ENCODE measurements at places on chromosomes 12 and 14.

DNA sequence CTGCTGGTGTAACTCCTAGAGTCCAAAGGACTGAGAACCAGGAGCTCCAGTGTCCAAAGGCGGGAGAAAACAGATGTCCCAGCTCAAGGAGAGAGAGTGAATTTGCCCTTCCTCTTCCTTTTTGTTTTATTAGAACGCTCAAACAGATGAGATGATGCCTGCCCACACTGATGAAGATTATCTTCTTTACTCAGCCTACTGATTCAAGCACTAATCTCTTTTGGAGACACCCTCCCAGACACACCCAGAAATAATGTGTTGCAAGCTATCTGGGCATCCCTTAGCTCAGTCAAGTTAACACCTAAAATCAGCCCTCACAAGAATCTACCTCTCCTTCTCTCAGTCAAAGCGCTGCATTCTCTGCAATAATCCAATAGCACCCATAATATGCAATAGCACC lies 78.2 kb upstream of the BCL2L14 start:
- no peak for DNase-seq

DNA sequence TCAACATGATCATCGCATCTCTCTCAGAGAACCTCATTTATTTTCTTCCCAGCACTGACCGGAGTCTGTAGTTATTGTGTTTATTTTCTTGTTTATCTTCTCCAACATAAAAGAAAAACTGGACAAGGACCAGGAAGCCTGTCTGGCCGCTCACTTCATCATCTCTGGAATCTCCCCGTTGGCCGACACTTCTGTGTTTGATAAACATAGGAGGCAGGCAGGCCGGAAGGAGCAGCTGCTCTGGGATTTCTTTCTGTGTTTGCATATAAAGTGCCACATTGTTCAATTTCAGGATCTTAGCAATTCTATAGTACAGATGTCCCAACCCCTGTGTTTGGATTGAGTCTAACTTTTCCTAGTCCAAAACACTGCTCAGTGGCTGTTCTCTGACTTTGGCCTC lies 53.3 kb downstream of the ACACB start:
- no peak for DNase-seq

- no peak for DNase-seq
Measured at GRCh38 chr12:12221560-12221959, 45.3 kb downstream of the LRP6 start.

- no peak for DNase-seq
Measured at GRCh38 chr12:132046561-132046960, 96.8 kb downstream of the EP400 start.

GRCh38 chr12:101490286-101490920 lies 15.3 kb downstream of the SPIC start:
- no peak for DNase-seq

- DNase-seq = no peak
Measured at GRCh38 chr14:74504874-74505720, 11.5 kb downstream of the ISCA2 start.

DNA sequence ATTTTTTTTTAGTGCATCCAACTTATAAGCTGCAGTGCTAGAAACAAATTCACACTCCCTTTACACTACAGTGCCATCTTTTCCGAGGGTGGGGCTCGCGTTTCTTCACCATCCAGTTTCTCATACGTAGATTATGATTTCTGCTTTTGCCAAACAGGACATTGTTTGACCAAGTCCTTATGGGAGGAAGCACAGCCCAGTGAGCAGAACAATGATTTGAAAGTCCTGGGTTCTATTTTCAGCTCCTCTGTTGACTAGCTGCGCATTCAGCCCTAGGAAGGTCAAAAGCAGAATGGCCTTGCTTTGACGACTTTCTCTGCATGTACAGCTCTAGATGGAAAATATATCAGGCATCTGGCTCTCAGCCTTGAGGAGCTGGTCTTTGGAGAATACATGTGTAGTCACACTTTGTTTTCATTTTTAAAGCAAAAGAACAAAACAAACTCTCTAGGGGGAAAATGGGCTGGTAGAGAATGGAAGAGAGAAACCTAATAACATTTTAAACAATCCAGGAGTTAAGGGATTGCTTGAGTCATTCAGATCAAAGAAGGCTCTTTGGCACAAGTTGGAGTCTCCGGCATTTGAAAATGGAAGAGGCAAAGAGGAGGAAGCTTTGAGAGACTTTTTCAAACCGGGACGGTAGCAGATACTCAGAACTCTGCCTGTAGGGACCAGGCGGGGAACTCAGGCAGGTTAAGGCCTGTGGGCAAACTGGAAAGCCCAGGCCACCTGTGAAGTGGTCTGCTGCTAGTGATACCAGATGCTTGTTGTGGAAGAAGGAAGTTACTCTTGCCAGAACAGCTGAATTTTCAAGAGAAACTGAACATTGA lies 257.3 kb upstream of the PLEKHG7 start:
- DNase-seq = peak; percentile 87

GRCh38 chr12:85057370-85057963 lies 21.3 kb downstream of the LRRIQ1 start:
- DNase-seq = peak; percentile 21

- no peak for DNase-seq
Measured at GRCh38 chr12:105910030-105910429, 228.7 kb downstream of the NUAK1 start.

GRCh38 chr12:64390275-64390851 lies at the start of gene C12orf56:
Gene C12orf56, minus strand, starts transcription at chr12:64390758. Its CDS starts 193 bp downstream, at chr12:64390565.
- DNase-seq = no peak

- no peak for DNase-seq
Measured at GRCh38 chr14:50545618-50546017, 13.2 kb upstream of the MAP4K5 start.

GRCh38 chr12:53453953-53454640 lies 2.2 kb downstream of the PCBP2 start:
- DNase-seq = no peak

GRCh38 chr12:120698665-120699064 lies 11.6 kb upstream of the UNC119B start:
- DNase-seq = no peak

DNA sequence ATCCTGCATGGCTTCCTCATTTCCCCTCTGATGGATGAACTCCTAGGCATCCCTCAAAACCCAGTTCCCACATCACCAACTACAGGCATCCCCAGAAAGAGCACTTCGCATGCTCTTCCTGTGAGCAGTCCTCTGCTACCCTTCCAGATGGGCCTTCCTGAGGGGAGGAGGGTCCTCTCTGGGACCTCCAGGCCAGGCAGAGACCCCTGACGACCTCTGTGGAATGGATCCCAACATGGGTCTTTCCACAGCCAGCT lies 1.9 kb downstream of the AKT1 start:
- DNase-seq = no peak

DNA sequence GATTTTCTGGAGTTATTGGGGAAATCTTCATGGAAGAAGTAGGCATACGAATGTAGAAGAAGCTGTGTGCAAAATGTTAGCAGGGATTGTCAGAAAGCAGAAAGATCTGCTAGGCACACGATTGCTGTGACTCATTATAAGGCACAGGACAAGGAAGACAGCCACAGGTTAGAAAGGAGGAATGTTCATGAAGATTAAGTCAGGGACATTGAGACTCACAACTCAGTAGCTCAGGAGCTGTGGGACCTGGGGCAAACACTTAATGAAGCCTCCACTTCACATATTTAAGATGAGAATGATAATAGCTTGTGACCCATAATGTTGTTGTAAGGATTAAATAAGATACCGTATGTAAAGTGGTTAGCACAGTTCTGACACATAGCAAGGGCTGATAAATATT lies 26.6 kb upstream of the RTRAF start:
- no peak for DNase-seq

DNA sequence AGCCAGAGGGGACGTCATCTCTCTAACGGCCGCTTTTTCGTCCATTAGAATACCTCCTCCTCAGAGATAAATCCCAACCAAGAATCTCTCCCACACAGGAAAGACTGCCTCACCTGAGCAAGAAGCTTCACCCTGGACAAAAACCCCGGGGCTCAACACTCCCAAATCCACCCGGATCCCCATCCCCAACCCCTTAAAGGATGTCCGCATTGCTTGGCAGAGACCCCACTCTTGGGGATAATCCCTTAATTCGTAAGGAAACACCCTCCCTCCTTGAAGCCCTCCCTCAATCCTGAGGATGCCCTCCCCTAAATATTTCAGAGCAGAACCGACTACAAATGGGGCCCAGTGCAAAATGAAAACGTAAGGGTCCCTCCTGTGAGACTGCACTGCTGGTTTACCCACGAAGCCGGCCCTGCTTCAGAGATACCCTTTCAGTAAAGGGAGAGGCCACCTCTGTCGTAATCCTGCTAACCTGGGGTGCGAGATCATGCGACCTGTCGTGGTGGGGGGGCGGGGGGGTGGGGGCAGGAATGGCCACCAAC lies 655 bp upstream of the DYNLL1 start:
- no peak for DNase-seq

- no peak for DNase-seq
Measured at GRCh38 chr12:69885658-69886057, 60.6 kb downstream of the MYRFL start.

DNA sequence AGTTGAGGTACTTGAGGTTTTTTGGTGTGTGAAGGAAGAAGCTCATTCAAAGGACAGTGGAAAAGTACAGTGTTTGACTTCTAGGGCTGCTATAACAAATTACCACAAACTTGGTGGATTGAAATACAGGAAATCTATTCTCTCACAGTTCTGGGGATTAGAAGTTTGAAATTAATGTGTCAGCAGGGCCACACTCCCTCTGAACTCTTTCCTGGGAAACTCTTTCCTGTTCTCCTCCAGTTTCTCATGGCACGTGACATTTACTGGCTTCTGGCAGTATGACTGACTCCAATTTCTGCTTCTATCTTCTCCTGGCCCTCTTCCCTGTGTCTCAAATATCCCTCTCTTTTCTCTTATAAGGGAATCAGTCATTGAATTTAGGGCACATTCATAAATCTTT lies 160.2 kb downstream of the CCDC91 start:
- no peak for DNase-seq

GRCh38 chr12:124915239-124916236 lies 1.1 kb upstream of the UBC start:
- DNase-seq = no peak

GRCh38 chr12:4178424-4179170 lies 95.0 kb upstream of the CCND2 start:
- DNase-seq = no peak

DNA sequence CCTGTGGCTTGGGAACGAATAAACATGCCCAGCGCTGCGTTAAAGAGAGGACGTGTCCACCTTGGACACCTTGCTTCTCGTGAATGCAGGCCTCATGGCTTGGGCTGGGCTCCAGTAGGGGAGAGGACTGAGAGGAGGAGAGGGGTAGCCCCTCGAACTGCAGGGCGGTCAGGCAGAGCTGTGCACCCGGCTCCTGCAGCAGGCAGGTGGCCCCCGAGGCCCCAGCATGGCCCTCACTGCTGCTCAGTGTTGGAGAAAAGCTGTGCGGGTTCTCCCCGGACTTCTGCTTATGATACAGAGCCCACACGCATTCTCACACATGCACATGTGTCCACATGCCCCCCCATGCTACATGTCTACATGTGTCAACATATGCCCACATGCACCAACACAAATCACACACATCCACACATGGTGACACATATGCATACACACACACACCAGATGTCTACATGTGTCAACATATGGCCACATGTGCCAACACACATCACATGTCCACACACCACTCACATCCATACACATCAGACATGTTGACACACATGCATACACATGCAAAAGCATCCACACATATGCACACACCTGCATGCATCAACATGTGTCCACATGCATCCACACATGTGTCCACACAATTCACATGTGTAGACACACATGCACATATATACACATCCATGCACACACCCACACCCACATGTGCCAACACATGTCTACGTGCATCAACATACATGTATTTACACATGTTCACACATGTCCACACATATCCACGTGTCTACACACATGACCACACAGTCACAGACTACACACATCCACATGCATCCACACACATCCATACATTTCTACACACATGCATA lies 3.0 kb downstream of the ADGRD1 start:
- no peak for DNase-seq

DNA sequence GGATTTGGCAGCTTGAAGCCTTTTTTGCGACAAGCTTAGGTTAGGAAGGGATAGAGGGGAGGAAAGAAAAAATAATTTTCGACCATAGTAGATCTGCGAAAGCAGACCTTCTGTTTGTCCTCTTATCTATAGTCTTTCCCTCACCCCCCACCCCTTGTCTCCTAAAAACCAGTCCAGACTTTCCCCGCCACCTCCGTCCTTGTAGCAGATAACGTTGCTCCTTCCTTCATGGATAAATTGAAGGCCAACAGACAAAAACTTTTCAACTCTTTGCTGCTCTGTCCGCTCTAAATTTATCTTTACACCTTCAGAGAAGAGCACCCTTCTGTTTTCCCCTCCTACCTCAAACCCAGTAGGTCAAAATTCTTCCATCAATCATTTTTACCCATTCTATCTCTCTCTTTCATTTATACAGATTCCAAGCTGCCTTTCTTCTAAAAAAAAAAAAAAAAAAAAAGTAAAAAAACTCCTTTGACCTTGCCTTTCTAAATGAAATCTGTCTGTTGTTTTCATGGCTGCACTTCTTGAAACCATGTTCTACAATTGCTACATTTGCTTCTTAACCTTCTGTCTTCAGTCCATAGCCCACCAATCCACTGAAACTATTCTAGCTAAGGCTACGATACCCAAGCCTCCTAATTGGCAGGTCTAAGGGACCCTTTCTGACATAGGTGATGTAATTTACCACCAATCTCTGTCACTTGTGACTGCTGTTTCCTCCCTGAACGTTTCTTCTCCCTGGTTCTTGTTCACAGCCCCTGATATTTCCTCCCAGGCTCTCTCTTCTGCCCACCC lies 11.1 kb upstream of the NEMF start:
- peak; percentile 27 for DNase-seq

DNA sequence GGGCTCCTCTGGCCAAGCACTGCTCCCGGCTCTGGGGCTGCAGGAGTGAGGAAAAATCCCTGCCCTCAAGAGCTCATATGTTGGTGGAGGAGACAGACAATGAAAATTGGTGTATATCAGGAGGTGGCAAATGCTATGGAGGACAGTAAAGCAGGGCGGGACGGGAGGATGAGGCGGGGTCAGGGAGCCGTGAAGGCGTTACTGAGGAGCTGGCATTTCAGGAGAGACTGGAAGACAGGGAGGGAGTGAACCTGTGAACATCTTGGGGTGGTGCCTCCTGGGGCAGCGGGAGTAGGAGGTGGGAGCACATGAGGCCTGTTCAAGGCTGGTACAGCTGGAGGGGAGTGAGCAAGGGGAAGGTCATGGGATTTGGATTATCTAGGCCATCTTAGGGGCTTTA lies 26.6 kb downstream of the TSPAN9 start:
- no peak for DNase-seq

GRCh38 chr14:29853272-29853671 lies 74.4 kb downstream of the PRKD1 start:
- no peak for DNase-seq

Measured in DND-41 (cell line).